ENCODE measurements at places on chromosomes 2 and 18.
A peak's percentile ranks its signal among the peaks of the same experiment; 100 is the strongest.

- no peak for DNase-seq
Measured at GRCh38 chr18:5894611-5895298, 567 bp downstream of the TMEM200C start.

DNA sequence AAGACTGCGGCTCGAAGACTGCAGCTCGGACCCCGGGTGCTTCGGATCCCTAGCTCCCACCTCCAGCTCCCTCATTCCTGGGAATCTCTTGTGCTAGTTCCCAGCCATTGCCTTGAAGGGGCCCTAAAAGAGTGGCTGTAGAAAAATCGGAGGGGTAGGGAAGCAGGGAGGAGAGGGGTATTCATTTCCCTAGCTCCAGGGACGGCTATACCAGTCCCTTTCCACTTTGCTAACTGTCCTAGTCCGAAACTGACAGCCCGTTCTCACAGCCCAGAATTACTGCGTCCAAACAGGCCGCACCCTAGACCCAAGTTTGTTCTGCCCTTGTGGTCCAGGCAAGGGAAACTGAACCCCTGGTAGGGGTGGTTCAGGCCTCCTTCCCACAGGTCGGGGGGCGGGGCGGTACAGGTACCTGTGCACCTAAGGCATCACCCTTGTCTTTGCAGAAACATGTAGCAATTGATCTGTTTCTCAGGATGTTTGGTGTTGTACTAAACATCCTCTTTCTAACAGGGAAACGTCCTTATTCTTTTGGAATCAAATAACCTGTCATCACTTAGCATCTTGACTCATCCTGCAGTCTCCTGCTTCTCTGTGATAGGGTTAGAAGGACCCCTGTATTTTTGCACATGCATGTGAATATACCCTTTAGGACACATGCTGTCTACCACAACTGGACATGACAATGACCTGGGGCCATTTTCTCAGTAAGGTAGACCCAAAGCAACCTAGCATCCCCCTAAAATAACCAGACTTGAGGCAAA, 4.0 kb downstream of the EMX1 start:
- no peak for DNase-seq

- DNase-seq = no peak
Measured at GRCh38 chr18:33577685-33578517, at the start of gene ASXL3. TSS of gene ASXL3 (plus strand) at chr18:33578219. CDS start at chr18:33578632, 413 bp downstream.

DNA sequence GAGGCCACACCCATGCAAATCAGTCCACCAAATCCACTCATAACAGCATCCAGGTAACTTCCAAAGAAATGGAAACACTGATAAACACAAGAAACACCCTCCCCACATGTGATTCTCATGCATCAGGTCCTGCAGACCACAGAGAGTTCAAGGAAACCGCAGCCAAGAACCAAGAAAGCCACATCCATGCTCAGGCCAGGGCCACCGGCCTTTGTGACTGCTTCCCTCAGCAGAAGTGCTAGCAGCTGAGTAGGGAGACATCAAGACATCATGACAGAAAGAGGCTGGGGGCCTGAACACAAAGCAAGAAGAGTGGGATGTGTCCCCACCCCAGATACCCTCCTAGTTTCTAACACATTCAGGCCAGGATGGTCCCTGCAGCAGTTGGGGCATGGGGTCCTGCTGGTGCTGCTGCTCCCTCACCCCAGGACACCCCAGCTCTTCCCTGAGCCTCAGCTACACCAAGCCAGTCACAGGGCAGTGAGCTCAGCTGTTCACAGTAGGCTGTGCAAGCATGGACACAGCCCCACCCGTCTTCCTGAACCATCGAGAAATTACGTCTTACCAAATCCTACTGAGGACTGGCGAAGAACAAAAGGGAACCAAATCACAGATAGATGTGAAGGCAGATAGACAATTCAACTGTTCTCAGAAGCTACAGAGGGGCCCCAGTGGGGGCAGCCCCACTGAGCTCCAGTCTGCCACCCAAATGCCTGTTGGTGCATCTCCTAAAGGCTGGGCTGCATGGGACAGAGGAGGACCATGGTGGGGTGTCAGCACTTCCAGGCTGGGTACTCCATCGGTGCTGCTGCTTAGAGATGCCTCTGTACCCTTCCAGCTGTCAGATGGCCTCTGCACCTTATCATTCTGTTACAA, 60.9 kb downstream of the HDAC4 start:
- peak; percentile 79 for DNase-seq

DNA sequence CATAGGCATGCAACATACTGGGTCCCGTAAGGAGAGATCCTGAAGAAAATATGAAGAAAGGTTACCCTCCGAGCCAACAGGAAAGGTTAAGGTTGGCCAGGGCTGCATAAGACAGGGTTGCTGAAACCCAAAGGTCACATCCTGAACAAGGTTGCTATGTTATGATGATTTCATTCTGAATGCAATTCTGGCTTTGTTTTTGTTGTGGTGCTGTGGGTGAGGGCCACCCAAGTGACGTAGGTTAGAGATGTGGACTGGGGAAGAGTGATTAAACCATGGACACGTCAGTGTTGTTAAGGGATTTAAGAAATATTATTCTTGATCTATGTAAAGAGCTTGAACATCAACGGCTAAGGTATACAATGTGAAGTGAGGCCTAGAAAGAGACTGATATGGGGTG, 60.0 kb downstream of the ZEB2 start:
- DNase-seq = no peak

DNA sequence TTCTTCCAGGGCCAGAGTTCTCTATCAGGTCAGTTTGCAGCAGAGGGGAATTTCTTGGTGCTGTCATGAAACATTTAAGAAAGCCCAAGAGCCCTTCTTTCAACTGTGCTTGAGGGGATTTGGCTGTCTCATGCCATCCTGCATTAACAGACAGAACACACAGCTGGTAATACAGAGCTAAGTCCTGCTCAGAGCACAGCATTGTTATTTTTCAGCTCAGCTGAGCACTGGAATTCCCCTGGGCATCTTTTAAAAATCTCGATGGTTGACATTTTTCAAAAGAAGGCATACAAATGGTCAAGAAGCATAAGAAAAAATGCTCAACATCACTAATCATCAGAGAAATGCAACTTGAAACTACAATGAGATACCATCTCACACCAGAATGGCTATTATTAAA, 14.9 kb upstream of the IL1R2 start:
- no peak for DNase-seq

GRCh38 chr18:34600874-34601656, 109.0 kb upstream of the DTNA start:
- no peak for DNase-seq

DNA sequence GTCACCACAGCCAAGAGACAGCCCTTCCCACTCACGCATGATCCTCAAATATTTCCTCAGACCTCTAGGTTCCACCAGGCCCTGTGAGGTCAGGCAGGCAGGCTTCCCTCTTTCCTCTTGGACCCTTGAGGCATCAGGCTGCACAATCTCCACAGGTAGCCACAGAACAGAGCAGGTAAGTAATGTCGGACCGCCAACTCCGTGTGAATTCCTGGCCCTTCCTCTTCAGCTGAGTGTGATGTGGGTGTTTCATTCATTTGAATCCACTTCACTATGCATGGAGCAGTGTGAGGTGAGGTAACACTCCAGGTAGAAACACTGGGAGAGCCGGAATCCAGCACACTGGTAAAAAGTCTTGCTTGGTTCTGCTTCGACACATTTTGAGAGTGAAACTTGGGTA, 44.0 kb downstream of the MRPL35 start:
- DNase-seq = no peak

DNA sequence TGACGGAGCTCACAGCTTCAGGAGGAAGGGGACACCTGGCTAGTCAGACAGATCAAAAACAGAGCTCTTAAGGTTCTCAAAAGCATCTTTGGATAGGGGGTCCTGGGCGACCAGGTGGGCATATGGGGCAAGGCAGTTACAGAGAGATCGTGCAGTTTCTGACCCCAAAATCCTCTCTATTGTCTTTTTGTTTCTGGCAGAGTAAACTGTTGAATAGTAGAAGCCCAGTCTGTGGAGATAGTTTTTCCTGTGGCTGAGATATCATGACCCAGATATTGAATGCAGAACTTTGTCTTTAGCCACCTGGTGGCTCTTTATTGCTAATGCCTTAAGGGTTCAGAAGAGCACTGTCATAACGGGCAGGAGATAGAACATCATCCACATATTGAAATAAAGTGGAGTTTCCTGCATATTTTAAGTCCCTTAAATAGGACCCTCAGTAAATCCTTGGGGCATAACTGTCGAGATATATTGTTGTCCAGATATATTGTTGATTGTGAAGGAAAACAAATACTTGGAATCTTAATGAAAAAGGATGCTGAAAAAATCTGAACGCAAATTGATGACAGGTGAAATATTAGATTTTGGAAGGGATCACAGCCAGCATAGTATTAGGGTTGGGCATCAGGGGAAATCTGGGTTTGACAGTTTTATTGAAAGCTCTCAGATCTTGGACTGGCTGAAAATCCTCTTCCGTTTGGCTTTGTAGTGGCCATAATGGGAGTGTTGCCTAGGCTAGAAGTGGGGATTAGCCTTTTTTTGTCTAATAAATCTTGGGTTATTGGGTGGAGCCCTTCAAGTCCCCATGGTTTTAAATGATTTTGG, 14.1 kb upstream of the ZDBF2 start:
- DNase-seq = no peak

GRCh38 chr2:189639007-189639609, 22.2 kb upstream of the ASNSD1 start:
- no peak for DNase-seq
